ENCODE measurements at places on chromosomes 11 and 22.

DNA sequence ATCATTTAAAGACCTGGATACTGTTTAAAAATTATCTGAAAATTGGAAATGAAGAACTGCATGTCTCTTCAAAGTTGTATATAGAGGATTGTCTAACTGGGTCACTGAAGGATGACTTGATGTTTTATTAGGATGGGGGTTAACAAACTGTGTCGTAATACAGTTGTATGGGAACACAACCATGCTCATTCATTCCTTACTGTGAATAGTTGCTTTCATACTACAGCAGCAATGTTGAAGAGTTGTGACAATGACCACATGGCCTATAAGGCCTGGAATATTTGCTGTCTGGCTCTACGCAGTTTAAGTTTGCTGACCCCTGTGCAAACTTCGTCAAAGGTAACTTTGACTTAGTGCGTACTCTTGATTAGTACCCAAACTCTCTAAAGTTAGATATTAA is 38.4 kb downstream of the FDX1 start:
- no peak for DNase-seq
- no peaks in the 10 kb centered on the region for H3K27me3 ChIP-seq
- no peak overlapping the region for H3K27ac ChIP-seq
- no peaks in the 10 kb centered on the region for H3K36me3 ChIP-seq
- no peaks in the 10 kb centered on the region for H3K4me1 ChIP-seq

DNA sequence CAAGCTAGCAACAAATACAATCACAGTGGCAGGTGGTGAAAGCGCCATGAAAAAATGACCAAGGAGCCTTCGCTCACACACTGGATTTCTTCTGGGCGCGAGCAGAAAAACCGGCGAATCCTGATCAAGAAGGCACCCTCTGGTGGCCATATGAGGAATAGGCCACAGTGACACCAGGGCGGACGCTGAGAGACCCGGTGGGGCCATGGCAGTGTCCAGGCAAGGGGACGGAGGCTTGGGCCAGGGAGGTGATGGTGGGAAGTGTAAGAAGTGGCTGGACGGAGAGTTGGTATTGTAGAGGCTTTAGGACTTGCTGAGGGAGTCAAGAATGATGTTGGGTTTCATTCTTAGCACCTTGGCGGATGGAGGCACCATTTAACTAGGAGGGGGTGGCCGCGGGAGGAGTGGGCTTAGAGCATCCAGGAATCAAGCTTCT is 16.9 kb upstream of the RAC2 start:
- DNase-seq = peak; percentile 65
- H3K4me3 ChIP-seq = no peak overlapping the region
- no peaks in the 10 kb centered on the region for H3K27me3 ChIP-seq
- H3K27ac ChIP-seq = no peak overlapping the region
- no peaks in the 10 kb centered on the region for H3K36me3 ChIP-seq

DNA sequence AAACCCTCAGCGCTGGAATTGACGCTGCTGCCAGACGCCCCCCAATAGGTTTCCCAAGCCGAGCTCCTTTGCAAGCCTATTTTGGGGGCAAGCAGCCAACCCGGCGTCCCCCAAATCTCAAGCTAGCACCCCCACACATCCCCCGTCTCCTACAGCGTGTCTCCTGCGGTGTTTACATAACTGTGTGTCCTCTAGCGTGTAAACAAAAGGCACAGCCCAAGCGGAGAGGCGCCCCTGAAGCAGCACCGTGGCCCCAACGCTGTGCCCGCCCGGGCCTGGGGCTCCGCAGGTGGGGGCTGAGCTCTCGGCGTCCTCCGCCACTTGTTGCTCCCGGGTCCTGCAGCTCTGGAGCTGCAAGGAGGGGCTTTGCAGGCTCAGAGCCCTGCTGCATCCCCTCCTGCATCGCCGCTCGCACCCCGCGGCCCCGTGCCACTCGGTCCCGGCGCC is 1.6 kb downstream of the CADM1 start:
- peaks cover 43% of the 10 kb centered on the region for H3K4me1 ChIP-seq
- H3K36me3 ChIP-seq = no peaks in the 10 kb centered on the region
- H3K27ac ChIP-seq = no peak overlapping the region
- H3K27me3 ChIP-seq = no peaks in the 10 kb centered on the region
- H3K4me3 ChIP-seq = peak overlapping the region; percentile 76

- no peaks in the 10 kb centered on the region for H3K4me1 ChIP-seq
- DNase-seq = no peak
- no peaks in the 10 kb centered on the region for H3K36me3 ChIP-seq
- H3K27ac ChIP-seq = no peak overlapping the region
Measured at GRCh38 chr11:113043698-113044097, 82.5 kb downstream of the NCAM1 start.

DNA sequence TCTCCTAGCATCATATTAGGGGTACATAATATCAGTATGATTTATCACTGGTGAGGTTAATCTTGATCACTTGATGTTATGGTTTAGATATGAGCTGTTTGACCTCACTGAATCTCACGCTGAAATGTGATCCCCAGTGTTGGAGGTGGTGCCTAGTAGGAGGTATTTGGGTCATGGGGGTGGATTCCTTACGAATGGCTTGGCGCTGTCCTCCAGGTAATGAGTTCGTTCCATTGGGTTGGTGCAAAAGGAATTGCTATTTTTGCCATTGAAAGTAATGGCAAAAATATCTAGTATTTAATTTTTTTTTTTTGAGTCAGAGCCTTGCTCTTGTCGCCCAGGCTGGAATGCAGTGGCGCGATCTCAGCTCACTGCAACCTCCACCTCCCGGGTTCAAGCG is 326.3 kb downstream of the AASDHPPT start:
- H3K36me3 ChIP-seq = no peaks in the 10 kb centered on the region
- no peak overlapping the region for H3K27ac ChIP-seq
- no peak overlapping the region for H3K4me3 ChIP-seq
- no peaks in the 10 kb centered on the region for H3K4me1 ChIP-seq
- H3K27me3 ChIP-seq = no peaks in the 10 kb centered on the region

DNA sequence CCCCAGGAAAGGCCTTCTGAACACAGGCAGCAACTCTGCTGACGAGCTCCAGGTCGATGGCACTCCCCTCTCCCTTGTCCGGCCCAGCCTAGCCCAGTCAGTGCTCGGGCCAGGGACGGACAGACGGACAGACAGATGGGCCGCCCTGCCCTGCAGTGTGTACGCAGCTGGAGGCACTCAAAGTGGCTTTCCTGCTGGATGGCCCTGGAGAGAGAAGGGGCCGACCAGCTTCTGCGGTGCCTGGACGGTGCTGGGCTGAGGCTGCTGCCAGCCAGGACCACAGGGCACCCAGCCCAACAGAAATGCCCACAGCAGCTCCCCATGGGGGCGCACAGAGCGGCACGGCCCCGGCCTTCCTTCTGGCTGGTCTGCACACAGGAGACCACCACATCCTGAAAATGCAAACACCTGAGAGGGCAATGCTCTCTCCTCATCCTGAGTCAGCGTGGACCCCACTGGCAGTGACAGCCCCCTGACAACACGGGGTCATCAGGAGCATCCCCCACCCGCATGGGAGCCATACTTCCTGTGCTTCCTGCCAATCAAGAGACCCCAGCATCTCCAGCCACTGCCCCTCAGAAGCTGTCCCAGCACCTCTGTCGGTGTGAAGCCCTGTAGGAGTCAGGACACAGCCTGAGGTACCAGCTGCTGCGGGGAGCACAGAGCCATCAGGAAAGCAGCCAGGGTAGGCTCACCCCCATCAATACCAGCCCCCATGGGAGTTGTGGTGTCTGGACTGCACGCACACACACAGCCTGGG is 692 bp upstream of the MOB2 start:
- DNase-seq = no peak
- no peaks in the 10 kb centered on the region for H3K27me3 ChIP-seq
- no peaks in the 10 kb centered on the region for H3K4me1 ChIP-seq

GRCh38 chr22:44701824-44702478 is at the start of gene PRR5:
TSS of gene PRR5 (plus strand) at chr22:44702204. CDS start at chr22:44702475, 271 bp downstream.
- H3K27me3 ChIP-seq = no peaks in the 10 kb centered on the region
- peak within 1 kb of the TSS; percentile 53 for H3K4me3 ChIP-seq
- peaks cover 6% of the 10 kb centered on the region for H3K36me3 ChIP-seq
- peak; percentile 92 for DNase-seq
- peak within 1 kb of the TSS; percentile 79 for H3K27ac ChIP-seq

GRCh38 chr11:73308961-73309919 is 1.2 kb downstream of the ARHGEF17 start:
- peak; percentile 93 for DNase-seq
- no peaks in the 10 kb centered on the region for H3K27me3 ChIP-seq
- H3K4me3 ChIP-seq = peak overlapping the region; percentile 94
- no peaks in the 10 kb centered on the region for H3K36me3 ChIP-seq
- H3K27ac ChIP-seq = peak overlapping the region; percentile 83
- H3K4me1 ChIP-seq = peaks cover 48% of the 10 kb centered on the region

- peaks cover 25% of the 10 kb centered on the region for H3K4me1 ChIP-seq
- H3K27ac ChIP-seq = peak overlapping the region; percentile 51
- no peak for DNase-seq
- no peaks in the 10 kb centered on the region for H3K36me3 ChIP-seq
Measured at GRCh38 chr11:78290293-78291176, 101.8 kb downstream of the USP35 start.

GRCh38 chr11:110798201-110798900 is 86.1 kb upstream of the ARHGAP20 start:
- H3K4me1 ChIP-seq = no peaks in the 10 kb centered on the region
- H3K27me3 ChIP-seq = no peaks in the 10 kb centered on the region
- H3K27ac ChIP-seq = no peak overlapping the region
- DNase-seq = no peak

- peaks cover 14% of the 10 kb centered on the region for H3K4me1 ChIP-seq
- no peaks in the 10 kb centered on the region for H3K36me3 ChIP-seq
- 0 out of 2 replicates have a peak, but pooled peaks cover 1% of the 10 kb centered on the region for H3K27me3 ChIP-seq
- no peak for DNase-seq
- H3K27ac ChIP-seq = no peak overlapping the region
- no peak overlapping the region for H3K4me3 ChIP-seq
Measured at GRCh38 chr11:82792822-82793569, 59.3 kb upstream of the FAM181B start.

DNA sequence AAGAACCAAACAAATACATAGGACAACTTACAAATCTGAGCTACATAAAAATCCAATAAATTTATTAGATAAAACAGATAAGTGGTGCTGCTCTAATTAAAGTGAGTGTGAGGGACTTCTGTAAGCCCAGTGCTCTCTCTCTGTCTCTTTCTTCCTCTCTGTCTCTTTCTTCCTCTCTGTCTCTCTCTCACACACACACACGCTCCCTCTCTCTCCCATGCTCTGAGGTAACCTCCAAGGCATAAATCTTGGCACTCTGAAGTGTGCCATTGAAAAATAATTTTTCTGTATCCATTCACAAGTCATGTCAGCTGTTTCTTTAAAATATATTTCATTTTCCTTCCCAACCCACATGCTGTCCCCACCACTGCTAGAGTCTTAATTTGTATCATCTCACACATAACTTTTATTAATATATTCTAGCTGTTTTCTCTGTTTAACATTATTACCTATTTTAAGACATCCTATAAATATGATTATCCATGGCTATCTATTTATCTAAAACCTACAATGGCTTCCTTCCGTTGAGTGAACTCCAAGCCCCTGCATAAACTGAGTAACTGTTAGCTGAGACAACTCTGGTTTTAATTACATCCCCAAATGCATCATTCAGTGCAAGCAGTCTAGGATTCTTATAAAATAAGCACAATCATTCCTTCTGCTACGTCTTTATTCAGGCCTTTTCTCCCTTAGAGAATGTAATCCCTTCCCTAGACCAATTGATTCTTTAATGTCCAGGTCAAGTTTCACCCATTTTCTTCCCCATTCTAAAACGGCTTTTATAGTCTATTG is 57.4 kb upstream of the SLC5A12 start:
- no peak overlapping the region for H3K27ac ChIP-seq
- H3K36me3 ChIP-seq = no peaks in the 10 kb centered on the region
- H3K4me1 ChIP-seq = no peaks in the 10 kb centered on the region
- no peaks in the 10 kb centered on the region for H3K27me3 ChIP-seq
- no peak overlapping the region for H3K4me3 ChIP-seq
- DNase-seq = no peak

DNA sequence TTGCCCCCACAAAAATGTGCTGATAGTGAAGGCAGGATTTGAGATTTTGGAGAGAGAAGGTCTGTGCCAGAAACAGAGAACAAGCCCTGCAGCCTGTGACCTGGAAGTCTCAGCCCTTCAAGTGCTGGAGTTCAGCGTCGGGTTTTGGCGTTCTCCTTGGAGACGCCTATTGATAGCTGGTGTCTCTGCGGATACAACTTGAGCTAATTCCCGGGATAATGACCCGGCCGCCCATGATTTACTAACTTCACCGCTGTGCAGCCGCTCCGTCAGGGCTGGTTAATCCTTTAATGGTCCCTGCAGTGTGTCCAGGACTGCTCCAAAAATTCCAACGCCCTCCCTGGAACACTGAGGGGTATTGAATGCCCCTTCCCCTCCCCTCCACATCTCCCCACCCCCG is 76.6 kb downstream of the WT1 start:
- no peaks in the 10 kb centered on the region for H3K4me1 ChIP-seq
- H3K27me3 ChIP-seq = no peaks in the 10 kb centered on the region
- H3K27ac ChIP-seq = no peak overlapping the region
- peak; percentile 49 for DNase-seq

DNA sequence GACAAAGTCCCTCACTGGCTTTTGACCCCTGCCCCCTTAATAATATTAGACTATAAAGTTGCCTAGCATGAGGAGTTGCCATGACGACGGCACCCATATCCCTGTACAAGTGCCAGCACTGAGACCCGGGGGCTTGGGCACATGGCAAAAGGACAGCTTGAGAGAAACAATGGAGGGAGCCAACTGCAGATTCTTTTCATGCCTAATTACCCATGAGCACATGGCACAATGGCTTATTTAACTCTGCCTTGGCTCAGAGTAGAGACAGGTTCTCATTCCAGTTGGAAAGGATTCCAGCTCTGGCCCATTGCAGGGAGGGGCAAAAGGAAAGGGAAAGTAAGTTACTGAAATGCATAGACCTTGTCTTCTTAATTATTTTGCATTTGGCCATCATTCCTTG is 261.2 kb upstream of the UBASH3B start:
- no peak for DNase-seq
- H3K27me3 ChIP-seq = no peaks in the 10 kb centered on the region
- no peaks in the 10 kb centered on the region for H3K4me1 ChIP-seq
- H3K4me3 ChIP-seq = no peak overlapping the region
- no peak overlapping the region for H3K27ac ChIP-seq

GRCh38 chr11:77395460-77396173 is 78.3 kb downstream of the PAK1 start:
- no peak overlapping the region for H3K4me3 ChIP-seq
- H3K27me3 ChIP-seq = no peaks in the 10 kb centered on the region
- H3K27ac ChIP-seq = no peak overlapping the region
- no peaks in the 10 kb centered on the region for H3K4me1 ChIP-seq
- DNase-seq = no peak
- H3K36me3 ChIP-seq = no peaks in the 10 kb centered on the region

- DNase-seq = no peak
- H3K4me1 ChIP-seq = 0 out of 2 replicates have a peak, but pooled peaks cover 4% of the 10 kb centered on the region
- H3K36me3 ChIP-seq = no peaks in the 10 kb centered on the region
- H3K4me3 ChIP-seq = no peak overlapping the region
- H3K27me3 ChIP-seq = no peaks in the 10 kb centered on the region
- H3K27ac ChIP-seq = no peak overlapping the region
Measured at GRCh38 chr11:96680211-96681018, 290.6 kb downstream of the JRKL start.

DNA sequence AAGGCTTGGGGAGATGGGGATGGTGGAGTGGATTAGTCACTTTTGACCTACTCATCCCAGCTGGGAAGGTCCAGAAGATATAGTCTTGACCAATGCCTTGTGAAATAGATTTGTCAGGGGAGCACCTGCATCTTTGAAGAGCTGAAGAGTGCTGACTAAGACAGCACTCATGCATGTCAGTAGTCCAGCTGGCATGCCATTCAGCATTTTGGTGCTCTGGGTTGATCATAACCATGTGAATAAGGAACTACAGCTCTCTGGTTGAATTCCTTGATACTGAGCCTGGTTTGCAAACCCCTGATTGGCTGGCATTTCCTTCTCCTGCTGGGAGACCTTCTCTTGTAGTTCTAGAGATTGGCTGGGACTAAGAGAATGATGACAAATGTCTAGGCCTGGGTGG is 106.8 kb upstream of the ALX4 start:
- no peaks in the 10 kb centered on the region for H3K36me3 ChIP-seq
- H3K27ac ChIP-seq = no peak overlapping the region
- DNase-seq = no peak
- H3K4me1 ChIP-seq = no peaks in the 10 kb centered on the region
- H3K27me3 ChIP-seq = no peaks in the 10 kb centered on the region
- H3K4me3 ChIP-seq = no peak overlapping the region
